T-helper 17 cell (primary cell): ENCODE measurements at places on chromosomes 7 and 10.

DNA sequence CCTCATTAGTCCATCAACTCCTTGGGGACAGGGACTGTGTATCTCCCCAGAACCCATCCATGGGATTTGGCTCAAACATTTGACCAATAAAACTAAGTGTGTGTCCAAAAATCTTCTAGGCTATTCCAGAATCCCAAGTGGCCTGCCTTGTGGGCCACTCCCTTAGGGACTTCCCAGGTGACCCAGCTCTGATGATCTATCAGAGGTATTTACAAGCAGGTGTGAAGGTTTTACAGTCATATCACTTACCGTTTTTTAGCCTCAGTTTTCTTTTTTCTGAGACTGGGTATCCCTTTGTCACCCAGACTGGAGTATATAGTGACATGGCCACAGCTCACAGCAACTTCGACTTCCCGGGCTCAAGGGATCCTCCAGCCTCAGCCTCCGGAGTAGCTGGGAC is 64.4 kb downstream of the PIP4K2A start:
- H3K27ac ChIP-seq, result peak overlapping the region; percentile 99
- peaks cover 3% of the 10 kb centered on the region for H3K36me3 ChIP-seq
- peaks cover 70% of the 10 kb centered on the region for H3K4me1 ChIP-seq

DNA sequence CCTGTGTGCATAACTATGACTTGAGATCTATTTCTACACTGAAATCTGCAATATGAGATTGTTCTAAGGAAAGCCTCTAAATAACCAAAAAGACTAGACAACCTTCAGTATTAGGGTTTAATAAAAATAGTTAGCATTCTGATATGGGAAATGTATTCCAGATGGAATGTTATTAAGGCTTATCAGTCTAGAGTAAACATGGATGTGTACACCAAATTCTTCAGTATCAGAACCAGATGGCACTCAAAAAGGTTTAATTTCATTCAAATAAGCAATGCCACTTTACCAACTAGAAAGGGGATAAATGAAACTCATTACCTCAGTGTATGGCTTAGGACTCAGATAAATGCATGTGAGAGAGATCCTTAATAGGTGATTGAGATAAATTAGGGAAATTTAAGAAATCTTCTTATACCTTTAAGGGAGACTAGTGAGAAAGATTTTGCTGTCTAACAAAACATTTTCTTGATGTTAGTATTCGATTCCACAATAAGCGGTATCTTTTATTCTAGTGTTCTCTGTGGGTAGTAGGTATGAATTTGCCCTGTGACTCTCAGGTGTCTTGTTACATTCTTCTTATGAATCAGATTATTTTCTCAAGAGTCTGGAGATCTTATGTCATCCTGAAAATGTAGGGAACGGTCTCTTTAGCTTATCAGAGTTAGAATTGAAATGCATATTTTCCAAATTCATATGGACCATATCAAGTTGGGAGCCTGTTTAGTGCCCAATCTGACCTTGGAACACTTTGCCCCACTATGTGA is 159.2 kb downstream of the PRKG1 start:
- no peaks in the 10 kb centered on the region for H3K36me3 ChIP-seq
- no peak overlapping the region for H3K4me3 ChIP-seq
- H3K27me3 ChIP-seq, result no peaks in the 10 kb centered on the region
- H3K27ac ChIP-seq, result no peak overlapping the region

DNA sequence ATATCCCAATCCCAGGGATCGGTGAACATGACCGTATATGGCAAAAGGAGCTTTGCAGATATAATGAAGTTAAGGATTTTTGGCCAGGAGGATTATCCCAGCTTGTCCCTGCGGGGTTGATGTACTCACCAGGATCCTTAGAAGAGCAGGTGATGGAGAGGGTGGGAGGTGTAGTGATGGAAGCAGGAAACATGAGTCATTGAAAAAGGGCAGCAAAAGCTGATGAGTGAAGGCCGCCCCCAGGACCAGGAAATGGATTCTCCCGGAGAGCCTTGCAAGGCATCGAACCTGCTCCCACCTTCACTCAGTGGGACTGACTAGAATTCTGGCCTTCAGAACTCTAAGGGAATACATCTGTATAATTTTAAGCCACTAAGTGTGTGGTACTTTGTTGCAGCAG is 5.2 kb upstream of the NUPR2 start:
- peaks cover 2% of the 10 kb centered on the region for H3K36me3 ChIP-seq
- no peak for DNase-seq
- H3K27ac ChIP-seq, result no peak overlapping the region
- H3K4me1 ChIP-seq, result peaks cover 2% of the 10 kb centered on the region
- no peak overlapping the region for H3K4me3 ChIP-seq
- peaks cover 19% of the 10 kb centered on the region for H3K27me3 ChIP-seq

GRCh38 chr7:103919272-103919868 is 70.1 kb downstream of the RELN start:
- peaks cover 5% of the 10 kb centered on the region for H3K4me1 ChIP-seq
- H3K36me3 ChIP-seq, result no peaks in the 10 kb centered on the region
- no peak overlapping the region for H3K4me3 ChIP-seq
- DNase-seq, result no peak
- peaks cover 31% of the 10 kb centered on the region for H3K27me3 ChIP-seq

DNA sequence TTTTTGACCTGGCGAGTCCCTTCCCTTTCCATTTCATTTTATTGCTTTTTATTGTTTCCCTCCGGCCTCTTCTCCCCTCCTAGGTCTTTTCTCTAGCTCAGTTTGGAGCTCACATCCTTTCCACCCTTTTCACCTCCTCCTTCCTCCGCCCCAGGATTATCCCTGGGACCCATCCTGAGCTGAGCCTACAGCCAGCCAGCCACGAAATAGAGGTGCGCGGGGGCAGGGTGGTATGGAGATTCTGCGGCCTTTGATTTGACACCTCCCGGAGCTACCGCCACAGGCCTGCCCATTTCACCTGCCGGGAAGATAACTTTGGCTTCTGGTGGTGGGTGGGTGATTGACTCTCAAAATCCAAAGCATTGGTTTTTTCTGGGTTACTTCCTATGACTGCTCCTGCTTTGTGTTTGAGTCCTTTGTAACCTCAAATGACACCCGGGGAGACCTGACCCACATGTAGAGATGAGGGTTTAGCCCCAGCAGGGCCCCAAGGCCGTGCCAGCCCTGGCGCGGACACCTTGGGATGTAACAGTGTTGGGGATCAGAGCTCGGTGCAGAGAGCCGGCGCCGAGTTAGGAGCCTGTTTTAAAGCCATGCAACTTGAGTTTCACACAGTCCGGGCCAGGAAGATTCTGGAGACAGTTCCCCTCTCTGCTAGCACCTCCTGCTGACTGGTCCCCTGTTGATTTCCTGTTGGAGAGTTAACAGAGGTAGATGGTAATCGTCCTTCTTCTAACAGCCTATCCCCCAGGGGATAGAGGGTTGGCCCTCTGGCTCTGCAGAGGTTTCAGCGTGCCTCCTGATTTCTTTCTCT is 1.5 kb downstream of the DUSP5 start:
- H3K4me1 ChIP-seq, result peaks cover 66% of the 10 kb centered on the region
- peaks cover 2% of the 10 kb centered on the region for H3K36me3 ChIP-seq
- no peak for DNase-seq
- peak overlapping the region; percentile 99 for H3K4me3 ChIP-seq

DNA sequence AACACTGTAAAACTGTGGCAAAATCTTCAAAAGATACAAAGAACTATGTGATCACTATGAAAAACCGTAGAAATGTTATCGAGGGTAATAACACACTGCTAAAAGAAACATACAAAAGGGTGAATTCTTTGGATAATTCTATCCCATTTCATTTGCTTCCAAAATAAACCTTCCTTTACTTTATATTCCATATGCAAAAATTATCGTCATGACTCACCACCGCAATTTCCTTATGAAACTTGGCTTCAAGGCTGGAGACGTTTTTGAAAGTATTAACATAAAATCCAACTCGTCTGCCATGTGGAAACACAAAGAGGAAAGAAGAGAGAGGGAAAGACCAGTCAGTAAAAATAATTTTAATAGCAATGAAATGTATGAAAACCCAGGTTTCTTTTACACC is 165.2 kb downstream of the AMPH start:
- no peak overlapping the region for H3K27ac ChIP-seq
- H3K27me3 ChIP-seq, result no peaks in the 10 kb centered on the region
- no peak overlapping the region for H3K4me3 ChIP-seq
- peaks cover 2% of the 10 kb centered on the region for H3K36me3 ChIP-seq
- peaks cover 9% of the 10 kb centered on the region for H3K4me1 ChIP-seq

GRCh38 chr10:1173091-1173490 is 116.9 kb downstream of the WDR37 start:
- no peak for DNase-seq
- H3K4me1 ChIP-seq, result peaks cover 4% of the 10 kb centered on the region
- H3K27me3 ChIP-seq, result peaks cover 47% of the 10 kb centered on the region
- H3K36me3 ChIP-seq, result peaks cover 2% of the 10 kb centered on the region
- no peak overlapping the region for H3K4me3 ChIP-seq
- H3K27ac ChIP-seq, result no peak overlapping the region

- H3K36me3 ChIP-seq, result no peaks in the 10 kb centered on the region
- H3K4me3 ChIP-seq, result no peak overlapping the region
- no peaks in the 10 kb centered on the region for H3K27me3 ChIP-seq
- peaks cover 4% of the 10 kb centered on the region for H3K4me1 ChIP-seq
- no peak overlapping the region for H3K27ac ChIP-seq
Measured at GRCh38 chr10:86960003-86960862, 1.8 kb downstream of the SNCG start.

GRCh38 chr7:15891151-15891881 is 204.8 kb upstream of the MEOX2 start:
- no peaks in the 10 kb centered on the region for H3K36me3 ChIP-seq
- H3K27me3 ChIP-seq, result no peaks in the 10 kb centered on the region
- no peak overlapping the region for H3K27ac ChIP-seq
- no peaks in the 10 kb centered on the region for H3K4me1 ChIP-seq

- DNase-seq, result peak; percentile 38
- no peak overlapping the region for H3K4me3 ChIP-seq
- peaks cover 8% of the 10 kb centered on the region for H3K4me1 ChIP-seq
- H3K27ac ChIP-seq, result peak overlapping the region; percentile 59
Measured at GRCh38 chr10:63720072-63720537, 198.9 kb downstream of the REEP3 start.

DNA sequence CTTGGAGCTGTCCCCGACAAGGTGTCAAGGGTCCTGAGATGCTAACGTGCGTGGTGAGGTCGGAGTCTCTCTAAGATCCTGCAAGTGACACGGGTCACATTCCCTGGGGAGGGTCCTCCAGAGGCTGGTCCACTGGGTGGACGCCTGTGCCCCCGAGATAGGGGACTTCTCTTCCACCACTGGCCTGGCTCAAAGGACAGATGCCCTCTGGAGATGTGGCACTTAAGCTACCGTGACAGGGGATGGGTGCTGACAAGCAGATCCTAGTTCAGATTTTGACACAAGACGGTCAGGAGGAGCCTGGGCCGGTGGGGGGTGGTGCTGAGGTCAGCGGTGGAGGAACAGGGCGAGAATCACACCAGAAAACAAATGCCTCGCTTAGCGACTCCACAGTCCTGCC is 178.0 kb downstream of the ADARB2 start:
- H3K27ac ChIP-seq, result no peak overlapping the region
- H3K36me3 ChIP-seq, result no peaks in the 10 kb centered on the region
- H3K4me3 ChIP-seq, result no peak overlapping the region
- peaks cover 4% of the 10 kb centered on the region for H3K4me1 ChIP-seq

- no peak for DNase-seq
- no peak overlapping the region for H3K4me3 ChIP-seq
- H3K36me3 ChIP-seq, result no peaks in the 10 kb centered on the region
Measured at GRCh38 chr7:113639221-113639620, 279.6 kb downstream of the PPP1R3A start.

GRCh38 chr10:49223205-49223604 is 35.0 kb upstream of the TMEM273 start:
- DNase-seq, result no peak
- H3K27me3 ChIP-seq, result no peaks in the 10 kb centered on the region
- H3K4me1 ChIP-seq, result peaks cover 3% of the 10 kb centered on the region
- H3K4me3 ChIP-seq, result no peak overlapping the region

DNA sequence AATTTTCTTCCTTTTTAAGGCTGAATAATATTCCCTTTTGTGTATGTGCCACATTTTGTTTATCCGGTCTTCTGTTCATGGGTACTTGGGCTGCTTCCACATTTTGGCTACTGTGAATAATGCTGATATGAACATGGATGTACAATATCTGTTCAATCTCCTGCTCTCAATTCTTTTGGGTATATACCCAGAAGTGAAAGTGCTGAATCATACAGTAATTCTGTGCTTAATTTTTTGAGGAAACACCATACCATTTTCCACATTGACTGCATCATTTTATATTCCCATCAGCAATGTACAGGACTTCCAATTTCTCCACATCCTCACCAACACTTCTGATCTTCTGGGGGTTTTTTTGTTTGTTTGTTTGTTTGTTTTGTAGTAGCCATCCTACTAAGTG is 135.0 kb upstream of the INHBA start:
- no peaks in the 10 kb centered on the region for H3K4me1 ChIP-seq
- DNase-seq, result no peak
- no peaks in the 10 kb centered on the region for H3K27me3 ChIP-seq

DNA sequence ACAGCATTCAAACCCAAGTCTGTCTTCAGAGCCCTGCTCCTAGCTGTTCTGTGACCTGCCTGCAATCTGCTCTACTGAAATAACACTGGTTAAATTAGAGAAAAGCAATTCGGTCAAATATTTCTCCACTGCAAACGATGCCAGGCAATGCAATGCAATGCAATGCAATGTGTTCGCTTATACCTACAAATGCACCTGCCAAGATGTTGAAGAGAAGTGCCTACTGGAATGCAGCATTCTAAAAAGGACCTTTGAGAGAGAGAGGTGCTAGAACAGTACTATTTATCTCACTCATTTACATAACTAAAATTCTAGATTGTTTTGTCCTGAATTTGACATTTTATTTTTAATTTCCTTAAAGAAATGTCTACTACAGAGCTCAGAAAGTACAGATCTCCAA is 157.3 kb upstream of the CDK1 start:
- no peak overlapping the region for H3K4me3 ChIP-seq
- H3K36me3 ChIP-seq, result peaks cover 2% of the 10 kb centered on the region
- DNase-seq, result no peak
- no peak overlapping the region for H3K27ac ChIP-seq
- peaks cover 21% of the 10 kb centered on the region for H3K4me1 ChIP-seq

DNA sequence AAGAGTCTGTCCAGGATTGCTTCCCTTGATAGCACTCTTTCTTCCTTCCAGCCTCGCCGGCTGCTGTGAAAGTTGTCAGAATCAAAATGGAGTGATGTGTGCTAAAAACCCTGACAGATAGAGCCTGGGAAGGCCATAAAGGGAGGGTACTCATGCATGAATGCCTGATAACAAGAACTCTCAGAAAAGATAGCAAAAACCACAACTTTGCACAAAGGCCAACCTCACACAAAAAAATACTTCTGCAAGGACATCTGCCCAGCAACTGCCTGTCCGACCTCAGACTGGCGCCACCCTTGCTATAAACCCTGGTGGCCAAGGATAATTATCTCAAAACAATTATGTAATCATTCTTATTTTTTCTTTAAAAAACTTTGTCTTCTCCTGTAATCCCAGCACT is 133.2 kb upstream of the SVIL start:
- DNase-seq, result no peak
- H3K4me3 ChIP-seq, result no peak overlapping the region
- H3K27ac ChIP-seq, result no peak overlapping the region
- H3K4me1 ChIP-seq, result peaks cover 2% of the 10 kb centered on the region
- H3K27me3 ChIP-seq, result peaks cover 26% of the 10 kb centered on the region
- no peaks in the 10 kb centered on the region for H3K36me3 ChIP-seq
